Stimulated activated CD4-positive, alpha-beta T cell treated with anti-CD3 and anti-CD28 coated beads, Interleukin-1b, Interleukin-23, amount 100 ng/mL, for 1 hour (primary cell): ENCODE measurements at places on chromosomes 11 and 22.
A peak's percentile ranks its signal among the peaks of the same experiment; 100 is the strongest.

DNA sequence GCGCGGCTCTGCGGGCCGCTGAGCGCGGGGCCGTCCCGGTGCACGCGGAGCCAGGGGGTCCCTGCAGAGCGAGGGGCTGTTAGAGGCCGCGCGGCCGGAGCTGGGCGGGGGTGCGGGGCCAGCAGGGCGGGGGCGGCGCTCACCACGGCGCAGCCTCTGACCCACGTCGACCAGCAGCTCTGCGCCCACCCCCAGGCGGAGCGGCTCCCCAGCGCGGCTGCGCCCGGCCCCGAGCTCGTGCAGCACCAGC lies 385 bp upstream of the SCO2 start:
- DNase-seq, result no peak

GRCh38 chr11:111992206-111992855 lies 32.9 kb upstream of the DLAT start:
- no peak for DNase-seq

- no peak for DNase-seq
Observed at GRCh38 chr22:29580200-29580810, 608 bp downstream of the NIPSNAP1 start.

DNA sequence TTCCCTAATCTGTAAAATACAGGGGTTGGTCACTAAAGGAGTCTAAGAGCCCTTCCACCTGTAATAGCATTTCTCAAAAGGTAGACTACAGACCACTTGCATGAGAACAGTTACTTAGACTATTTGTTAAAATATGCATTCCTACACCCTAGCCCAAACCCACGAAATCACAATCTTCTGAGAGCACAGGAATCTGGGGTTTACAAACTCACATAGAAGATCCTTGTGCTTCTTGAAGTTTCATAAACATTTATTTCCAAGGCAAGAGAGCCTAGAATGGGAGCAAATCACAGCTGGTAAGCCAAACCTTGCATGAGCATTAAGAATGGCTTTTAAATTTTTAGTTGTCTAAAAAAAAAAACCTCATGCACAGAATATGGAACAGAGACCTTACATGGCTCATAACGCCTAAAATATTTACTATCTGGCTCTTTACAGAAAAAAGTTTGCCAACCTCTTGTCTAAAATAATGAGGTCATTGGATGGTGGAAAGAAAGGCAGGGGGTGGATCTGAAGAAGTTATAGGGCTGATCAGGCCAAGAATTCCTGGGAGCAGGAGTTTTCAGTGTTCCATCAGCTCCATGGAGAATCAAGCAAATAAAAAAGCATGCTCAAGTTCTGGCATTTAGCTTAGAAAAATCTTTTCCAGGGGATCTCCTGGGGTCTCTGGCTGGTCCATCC lies 133.4 kb downstream of the CCDC34 start:
- DNase-seq, result no peak

- no peak for DNase-seq
Observed at GRCh38 chr11:66068923-66069714, 953 bp upstream of the PACS1 start.

GRCh38 chr22:30778261-30778660 lies 83.6 kb downstream of the OSBP2 start:
- no peak for DNase-seq

DNA sequence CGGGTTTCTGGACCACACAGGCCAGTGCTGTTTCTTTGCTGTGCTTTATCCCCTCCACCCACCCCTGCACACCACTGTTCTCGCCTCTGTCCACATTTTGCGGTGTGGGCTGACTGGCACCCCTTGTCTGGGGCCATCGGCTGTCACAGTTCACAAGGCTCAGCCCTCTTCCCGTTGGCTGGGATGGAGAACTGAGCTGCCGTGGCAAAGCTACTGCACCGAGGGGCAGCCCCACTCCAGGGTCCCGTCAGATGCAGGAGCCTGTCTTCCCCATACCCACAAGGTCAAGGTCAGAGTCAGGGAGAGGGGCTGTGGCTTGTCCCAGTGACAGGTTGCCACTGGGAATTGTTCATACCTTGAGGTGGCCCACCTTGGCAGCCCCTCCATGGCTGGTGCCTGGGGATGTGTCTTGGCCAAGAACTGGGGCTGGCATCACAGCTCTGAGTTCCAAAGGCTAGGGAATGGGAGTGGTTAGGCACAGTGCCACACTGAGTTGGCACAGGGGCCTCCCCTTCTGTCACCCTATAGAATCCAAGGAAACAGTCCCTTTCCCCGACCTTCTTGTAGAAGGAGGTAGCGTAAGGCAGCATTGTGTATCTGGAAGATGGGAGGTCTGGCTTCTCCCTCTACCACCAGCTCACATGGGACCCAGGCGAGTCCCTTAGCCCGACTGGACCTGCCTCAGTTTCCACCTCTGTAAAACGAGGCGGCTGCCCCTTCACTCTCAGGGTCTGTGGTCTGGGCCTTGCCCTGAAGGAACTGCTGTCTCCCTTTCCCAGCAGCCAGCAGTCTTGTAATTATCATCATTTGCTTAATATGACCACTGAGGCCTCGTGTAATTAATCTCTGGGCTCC lies 3.4 kb downstream of the GRK2 start:
- no peak for DNase-seq

- peak; percentile 46 for DNase-seq
Observed at GRCh38 chr22:38051900-38052862, 5.0 kb upstream of the PICK1 start.

DNA sequence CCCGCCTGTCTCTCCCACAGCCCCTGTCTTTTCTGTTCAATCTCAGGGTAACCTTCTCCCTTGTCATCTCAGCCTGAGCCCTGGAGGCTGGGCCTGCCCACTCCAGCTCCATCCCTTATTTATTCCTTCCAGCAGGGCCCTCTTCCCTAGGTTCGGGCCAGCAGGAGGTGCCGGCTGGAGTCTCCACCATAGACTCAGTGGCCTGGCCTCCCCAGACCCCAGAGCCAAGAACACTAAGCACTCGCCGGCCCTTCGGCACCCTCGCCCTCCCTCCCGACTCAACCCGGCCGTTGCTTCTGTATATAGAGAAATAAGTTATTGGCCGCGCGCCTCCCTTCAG lies 1.4 kb upstream of the RAB1B start:
- DNase-seq, result no peak

- no peak for DNase-seq
Observed at GRCh38 chr22:49267996-49268395, 559.7 kb downstream of the BRD1 start.

- no peak for DNase-seq
Observed at GRCh38 chr22:35629406-35630216, 12.5 kb upstream of the MB start.

- no peak for DNase-seq
Observed at GRCh38 chr22:42991010-42991651, 23.8 kb downstream of the PACSIN2 start.

- no peak for DNase-seq
Observed at GRCh38 chr11:23284631-23285030, 424.4 kb upstream of the CCDC179 start.

DNA sequence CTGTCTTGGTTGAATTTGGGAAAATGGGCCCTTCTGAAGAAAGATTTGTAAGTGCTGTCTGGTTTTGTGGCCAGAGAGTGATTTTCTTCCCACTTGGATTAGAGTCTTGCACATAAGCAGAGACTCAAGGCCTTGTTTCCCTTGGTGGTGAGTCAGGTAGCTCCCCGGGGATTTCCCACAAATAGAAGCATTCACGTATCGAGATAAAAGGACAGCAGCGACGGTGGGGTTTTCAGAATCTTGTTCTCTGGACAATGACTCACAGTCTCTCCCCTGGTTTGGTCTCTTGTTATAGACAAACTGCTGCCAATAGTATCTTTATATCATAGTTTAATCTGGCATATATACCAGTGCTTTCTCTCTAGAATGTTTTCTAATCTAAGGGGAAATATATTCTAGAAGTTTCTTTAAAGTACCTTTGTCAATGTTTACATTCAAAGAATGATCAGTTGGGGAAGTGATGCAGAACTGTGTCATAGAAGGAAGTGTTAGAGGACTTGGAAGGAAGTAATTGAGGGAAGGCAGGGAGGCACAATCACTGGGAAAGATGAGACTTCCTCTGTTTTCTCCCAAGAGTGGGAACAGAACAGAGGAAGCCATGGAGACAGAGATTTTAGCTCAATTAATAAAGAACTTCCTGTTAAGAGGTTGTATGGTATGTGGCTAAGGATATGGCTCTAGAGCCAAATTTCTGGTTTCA lies 18.1 kb downstream of the POLA2 start:
- DNase-seq, result peak; percentile 25

- no peak for DNase-seq
Observed at GRCh38 chr11:120940160-120940848, 83.6 kb upstream of the TBCEL start.

DNA sequence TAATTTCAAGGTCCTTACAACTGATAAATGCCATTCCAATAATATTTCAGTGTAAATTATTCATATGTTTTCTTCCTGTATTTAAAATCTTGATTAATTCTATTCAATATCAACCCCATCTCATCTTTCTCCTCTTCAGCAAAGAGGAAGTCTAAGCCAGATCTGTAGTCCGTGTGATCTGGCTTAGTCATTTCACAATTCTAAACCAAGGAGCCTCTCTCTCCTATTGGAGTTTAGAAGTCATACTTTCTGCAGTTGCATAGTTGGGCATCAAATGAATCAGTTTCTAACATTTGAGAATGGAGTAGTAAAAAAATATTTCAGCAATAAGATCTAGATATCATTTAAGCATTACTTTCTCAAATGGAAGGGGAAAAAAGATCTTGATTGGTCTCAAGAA lies 354.9 kb downstream of the JRKL start:
- no peak for DNase-seq

GRCh38 chr22:22243033-22243680 lies 1.4 kb upstream of the VPREB1 start:
- DNase-seq, result no peak

DNA sequence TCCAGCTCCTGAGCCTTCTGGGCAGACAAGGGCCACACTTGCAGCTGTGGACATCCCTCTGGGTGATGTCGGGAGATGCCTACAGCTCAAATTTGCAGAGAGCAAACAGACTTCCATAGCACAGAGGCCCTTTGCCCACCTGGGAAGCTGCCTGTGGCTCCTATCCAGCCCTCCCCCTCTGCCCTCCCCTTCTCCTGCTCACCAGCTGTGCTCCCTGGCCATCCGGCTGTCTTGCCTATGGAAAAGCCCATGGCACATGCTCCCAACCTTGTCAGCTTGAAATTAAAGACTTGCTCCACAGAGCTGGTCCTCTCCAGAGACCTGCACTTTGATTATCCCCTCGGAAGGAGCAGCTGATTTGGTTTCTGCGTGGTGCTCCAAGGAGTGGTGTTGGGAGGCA lies 118.9 kb upstream of the NECTIN1 start:
- DNase-seq, result no peak

GRCh38 chr11:120186774-120187591 lies 23.8 kb upstream of the OAF start:
- no peak for DNase-seq

GRCh38 chr22:38062791-38063190 lies 5.6 kb downstream of the PICK1 start:
- no peak for DNase-seq

- no peak for DNase-seq
Observed at GRCh38 chr11:129620237-129621104, 195.2 kb upstream of the TMEM45B start.

DNA sequence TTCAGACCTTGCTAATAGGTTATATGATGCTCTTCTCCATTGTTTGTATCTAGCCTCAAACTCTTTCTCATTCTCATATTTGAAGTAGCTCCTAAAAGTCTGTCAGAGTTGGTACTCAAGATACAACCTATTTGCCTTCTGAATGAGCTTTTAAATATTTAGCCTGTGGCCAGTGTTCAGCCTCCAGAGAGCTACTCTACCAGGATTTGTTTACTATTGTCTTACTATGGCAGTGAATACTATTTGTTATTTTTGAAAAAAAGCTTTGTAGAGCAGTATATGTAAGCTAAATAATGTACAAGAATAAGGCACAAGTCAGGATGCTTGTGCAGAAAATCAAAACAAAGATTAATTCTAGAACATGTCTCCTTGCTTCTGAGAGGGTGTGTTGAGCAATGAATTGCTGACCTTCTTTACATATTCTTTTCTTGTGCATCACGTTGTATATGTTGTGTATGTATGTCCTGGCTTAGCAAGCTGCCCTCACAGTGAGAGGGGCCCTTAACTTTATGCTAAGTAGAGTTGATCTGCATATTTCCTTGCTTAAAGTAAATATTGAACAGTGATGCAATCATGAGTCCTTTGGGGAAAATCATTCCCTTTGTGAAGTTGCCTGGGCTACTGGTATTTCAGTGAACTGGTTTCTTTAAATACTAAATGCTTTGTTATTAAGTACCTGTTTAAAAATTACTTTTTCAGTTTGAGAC lies 438.0 kb downstream of the LUZP2 start:
- DNase-seq, result no peak

DNA sequence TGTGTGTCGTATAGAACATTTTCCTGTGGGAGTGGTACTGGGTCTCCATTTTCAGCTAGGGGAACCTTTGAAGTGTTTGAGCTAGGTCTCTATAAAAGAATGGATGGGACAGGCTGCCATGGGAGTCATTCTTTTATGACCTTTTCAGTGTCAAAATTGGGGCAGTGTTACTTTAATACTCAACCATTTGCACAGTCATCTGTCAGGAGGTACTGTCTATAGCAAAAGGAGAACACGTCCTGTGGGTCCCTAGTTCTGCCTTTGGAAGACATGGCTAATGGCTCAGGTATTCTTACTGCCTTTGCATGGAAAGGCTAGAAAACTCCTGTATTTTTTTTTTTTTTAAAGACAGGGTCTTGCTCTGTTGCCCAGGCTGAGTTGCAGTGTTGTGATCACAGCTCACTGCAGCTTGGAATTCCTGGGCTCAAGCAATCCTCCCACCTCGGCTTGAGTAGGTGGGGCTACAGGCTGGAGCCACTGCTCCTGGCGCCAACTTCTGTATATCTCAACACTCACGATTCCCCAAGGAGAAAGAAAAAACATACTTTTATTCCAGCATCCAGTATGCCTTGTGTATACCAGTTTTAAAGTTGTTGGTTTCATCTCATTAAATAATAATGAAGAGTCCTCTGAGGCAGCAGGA lies 2.1 kb upstream of the ATF4 start:
- DNase-seq, result no peak

GRCh38 chr22:26974914-26975803 lies 317.8 kb downstream of the MIAT start:
- no peak for DNase-seq

GRCh38 chr22:50733521-50734342 lies 4.3 kb upstream of the ACR start:
- DNase-seq, result no peak

DNA sequence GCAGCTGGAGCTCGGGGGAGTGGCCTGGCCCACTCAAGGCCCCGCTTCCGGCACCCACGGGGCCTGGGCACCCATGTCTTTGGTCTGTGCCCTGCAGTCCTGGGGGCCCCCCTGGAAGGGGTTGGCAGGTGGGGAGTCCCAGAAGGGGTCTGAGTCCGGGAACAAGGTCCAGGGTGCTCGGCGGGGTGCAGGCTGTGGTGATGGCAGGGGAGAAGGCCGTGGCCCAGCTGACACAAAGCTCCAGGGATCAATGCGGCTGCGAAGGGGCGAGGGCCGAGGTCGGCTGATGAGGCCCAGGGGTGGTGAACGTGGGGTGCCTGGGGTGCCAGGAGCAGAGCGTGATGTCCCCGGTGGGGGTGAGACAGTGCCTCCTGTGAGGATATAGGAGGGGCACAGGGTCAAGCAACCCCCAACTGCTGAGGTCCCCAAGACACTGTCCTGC lies 2.7 kb upstream of the KCNK7 start:
- DNase-seq, result no peak
